H1 (cell line): ENCODE measurements at places on chromosomes 13 and 19.

GRCh38 chr13:39373145-39373544 is 229.8 kb downstream of the LHFPL6 start:
- DNase-seq: no peak

GRCh38 chr19:33194886-33195644 is 935 bp downstream of the LRP3 start:
- DNase-seq: peak; percentile 73

DNA sequence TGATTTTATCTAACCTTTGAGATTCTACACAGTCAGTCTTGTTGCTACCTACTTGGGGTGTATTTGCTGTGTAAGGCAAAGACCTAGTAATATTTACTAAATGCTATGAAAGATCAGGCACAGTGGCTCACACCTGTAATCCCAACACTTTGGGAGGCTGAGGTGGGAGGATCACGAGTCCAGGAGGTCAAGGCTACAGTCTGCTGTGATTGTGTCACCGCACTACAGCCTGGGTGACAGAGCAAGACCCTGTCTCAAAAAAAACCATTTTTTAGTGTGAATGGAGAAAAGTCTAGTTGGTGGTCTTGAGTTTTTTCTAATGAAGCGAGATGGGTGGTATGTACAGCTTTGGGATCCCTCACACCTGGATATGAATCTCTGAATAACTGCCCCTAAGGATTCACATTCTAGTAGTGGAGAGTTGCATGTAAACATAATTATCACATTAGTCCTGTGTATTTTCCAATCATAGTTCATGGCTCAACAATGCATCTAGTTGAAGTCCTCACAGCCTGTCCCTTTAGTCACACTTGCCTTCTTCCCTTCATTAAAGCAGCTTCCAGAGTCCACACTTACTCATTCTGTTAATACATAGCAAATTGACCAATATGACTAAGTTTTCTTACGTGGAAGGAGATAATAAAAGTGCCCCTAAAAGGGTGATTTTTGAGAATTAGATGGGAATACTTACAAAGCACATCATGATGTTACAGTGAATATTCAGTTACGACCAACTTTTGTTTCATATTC is 7.5 kb downstream of the RPL21 start:
- no peak for DNase-seq

DNA sequence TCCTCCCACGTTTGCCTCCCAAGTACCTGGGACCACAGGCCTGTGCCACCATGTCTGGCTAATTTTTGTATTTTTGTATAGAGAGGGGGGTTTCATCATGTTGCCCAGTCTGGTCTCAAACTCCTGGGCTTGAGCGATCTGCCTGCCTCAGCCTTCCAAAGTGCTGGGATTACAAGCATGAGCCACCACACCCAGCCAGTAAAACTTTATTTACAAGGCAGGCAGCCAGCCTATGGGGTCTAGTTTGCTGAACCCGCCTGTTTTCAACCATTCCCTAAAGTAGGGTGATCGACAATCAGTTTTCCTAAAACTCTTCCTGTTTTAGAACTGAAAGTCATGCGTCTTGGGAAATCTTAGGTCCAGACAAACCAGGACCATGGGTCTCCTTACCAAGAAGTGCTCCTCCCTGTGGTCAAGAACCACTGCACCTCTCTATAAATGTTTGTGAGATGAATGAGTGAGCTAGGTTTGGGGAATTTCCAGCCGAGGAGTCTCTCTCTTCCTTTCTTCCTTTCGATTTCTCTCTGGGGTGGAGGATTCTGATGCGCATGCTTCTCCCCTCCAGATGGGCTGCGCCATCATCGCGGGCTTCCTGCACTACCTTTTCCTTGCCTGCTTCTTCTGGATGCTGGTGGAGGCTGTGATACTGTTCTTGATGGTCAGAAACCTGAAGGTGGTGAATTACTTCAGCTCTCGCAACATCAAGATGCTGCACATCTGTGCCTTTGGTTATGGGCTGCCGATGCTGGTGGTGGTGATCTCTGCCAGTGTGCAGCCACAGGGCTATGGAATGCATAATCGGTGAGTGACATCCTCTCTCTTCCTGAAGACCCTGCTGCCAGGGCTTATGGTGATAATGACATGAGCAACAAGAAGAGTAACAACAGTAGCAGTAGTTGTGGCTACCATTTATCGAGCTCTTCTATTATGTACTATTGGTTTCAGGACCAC is 38.7 kb downstream of the ADGRE1 start:
- no peak for DNase-seq

DNA sequence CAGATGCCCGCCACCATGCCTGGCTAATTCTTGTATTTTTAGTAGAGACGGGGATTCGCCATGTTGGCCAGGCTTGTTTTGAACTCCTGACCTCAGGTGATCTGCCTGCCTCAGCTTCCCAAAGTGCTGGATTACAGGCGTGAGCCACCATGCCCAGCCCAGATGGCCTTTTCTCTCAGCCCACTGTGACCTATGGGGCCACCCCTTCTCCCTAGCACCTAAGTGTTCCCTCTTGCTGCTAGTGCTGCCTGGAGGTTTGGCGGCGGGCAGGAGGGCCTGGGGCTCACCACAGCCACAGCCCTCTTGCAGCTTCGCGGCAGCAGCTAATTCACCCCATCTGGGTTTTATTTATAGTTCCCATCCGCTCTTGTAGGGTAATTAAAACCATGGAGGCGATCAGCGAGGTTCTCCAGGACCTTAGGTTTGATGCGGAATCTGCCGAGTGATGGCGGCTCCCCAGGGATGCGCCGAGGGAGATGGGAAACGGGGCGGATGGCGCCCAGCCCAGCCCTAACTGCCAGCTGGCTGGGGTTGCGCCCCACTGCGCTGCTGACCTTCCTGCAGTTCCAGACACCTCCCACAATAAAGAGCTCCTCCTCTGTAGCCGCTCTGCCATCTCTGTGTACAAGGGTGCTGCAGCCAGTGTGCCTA is 3.3 kb downstream of the REX1BD start:
- DNase-seq: no peak

DNA sequence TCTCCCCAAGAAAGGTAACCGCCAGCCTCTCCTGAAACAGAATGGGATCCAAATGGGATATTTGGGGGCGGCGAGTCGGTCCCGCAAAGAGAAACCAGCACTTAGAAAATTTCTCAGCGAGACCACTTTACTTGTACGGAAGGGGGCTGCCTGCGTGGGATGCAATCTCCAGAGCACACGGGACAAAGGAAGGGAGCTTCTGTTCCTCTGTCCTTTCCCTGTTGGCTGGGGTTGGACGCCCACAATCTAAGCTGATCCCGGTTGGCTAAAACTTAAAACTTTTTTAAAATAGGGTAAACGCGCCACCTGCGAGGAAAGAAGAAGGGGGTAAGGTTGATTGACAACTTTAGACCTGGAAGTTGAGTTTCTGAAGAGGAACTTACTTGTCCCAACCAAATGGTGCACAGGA is 826 bp upstream of the BSG start:
- no peak for DNase-seq

DNA sequence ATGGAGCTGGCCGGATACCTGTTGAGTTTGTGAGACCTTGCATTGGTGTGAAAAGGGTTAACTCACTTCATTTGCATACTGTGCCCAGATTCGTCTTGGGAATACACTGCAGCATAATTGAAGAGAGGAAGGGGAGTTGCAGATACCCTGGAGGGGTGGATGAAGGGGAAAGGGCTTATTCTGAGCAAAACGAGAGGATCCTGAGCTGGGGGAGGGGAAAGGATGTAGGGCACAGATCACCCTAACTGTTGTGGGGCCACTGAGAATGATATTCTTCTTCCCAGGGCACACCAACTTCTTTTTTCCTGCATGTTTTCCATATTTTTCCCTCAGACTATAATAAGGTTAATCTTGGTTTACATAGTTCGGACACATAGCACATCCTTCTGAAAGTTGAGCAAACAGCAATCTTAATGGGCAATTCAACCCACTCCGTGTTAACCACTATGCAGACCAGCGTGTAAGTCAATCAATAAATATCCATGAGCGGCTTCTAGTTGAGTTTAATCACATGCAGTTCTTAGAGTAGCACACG is 11.7 kb upstream of the PTPRS start:
- DNase-seq: no peak

GRCh38 chr19:41930926-41931592 is 2.8 kb upstream of the ERFL start:
- DNase-seq: peak; percentile 58

DNA sequence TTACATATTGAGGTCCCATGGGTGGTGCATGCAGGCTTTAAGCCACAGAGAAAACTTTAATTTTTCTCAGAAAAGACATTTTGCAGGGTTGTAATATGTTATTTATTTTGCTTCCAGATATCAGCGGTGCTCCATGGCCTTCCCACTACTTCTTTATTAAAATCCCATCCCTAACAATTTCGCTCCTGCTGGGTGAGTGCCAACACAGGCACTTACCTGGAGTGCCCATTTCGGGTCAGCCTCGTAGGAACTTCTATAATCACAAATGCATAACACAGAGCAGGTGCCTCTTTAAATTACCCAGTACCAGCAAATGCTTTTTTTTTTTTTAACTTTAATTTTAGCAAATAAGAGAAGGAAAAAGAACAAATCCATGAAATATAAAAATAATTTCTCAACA is 86.4 kb downstream of the EFNB2 start:
- DNase-seq: no peak

DNA sequence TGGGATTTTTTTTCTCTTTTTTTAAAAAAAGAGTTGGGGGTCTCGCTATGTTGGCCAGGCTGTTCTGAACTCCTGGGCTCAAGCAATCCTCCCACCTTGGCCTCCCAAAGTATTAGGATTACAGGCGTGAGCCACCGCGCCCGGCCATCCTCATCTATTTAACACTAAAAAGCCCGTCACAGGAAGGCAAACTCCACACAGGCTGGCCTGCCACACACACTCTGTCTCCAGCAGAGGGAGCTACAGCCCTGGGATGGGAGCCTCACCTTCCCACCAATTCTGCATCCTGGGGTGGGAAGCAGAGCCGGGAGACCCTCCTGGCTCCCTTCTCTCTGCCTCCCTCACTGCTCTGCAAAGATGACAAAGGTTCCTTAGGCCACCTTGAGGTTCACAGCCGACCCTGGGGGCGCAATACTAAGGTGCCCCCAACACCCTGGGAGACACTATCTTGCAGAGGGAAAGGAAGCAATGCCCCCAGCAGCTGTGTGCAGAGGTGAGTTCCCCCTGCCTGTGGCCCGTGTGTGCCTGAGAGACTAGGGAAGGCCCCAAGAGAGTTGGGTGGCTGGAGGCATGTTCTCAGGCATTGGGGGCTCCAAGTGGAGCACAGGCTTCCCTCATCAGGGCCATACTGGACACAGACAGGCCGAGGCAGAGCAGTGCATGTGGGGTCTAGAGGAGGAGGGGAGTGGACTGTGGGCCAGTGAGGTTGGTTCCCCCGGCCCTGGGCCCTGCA is 27.4 kb upstream of the TIMM44 start:
- DNase-seq: peak; percentile 85

- no peak for DNase-seq
Observed at GRCh38 chr19:3304871-3305423, 61.4 kb upstream of the NFIC start.

DNA sequence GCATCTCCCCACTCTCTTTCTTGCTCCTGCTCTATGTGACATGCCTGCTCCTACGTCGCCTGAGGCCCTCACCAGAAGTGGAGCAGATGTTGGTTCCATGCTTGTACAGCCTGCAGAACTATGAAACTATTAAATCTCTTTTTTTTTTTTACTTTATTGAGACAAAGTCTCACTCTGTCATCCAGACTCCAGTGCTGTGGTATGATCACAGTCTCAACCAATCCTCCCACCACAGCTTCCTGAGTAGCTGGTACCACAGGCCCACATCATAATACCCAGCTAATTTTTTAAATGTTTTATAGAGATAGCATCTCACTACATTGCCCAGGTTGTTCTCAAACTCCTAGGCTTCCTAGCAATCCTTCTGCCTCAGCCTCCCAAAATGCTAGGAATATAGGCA is 1067.7 kb downstream of the PCDH9 start:
- no peak for DNase-seq

DNA sequence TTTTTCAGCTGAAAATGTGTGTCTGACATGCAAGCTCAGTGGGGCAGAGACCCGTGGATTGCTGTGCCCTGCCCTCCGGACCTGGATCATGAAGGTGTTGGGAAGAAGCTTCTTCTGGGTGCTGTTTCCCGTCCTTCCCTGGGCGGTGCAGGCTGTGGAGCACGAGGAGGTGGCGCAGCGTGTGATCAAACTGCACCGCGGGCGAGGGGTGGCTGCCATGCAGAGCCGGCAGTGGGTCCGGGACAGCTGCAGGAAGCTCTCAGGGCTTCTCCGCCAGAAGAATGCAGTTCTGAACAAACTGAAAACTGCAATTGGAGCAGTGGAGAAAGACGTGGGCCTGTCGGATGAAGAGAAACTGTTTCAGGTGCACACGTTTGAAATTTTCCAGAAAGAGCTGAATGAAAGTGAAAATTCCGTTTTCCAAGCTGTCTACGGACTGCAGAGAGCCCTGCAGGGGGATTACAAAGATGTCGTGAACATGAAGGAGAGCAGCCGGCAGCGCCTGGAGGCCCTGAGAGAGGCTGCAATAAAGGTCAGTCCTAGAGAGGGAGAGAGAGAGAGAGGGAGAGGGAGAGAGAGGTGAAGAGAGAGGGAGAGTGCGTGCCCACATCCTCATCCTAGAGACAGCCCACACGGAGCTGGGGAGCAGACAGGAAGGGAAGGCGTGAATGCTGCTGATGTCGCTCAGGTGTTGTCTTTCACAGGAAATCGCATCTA is 5.1 kb upstream of the DCUN1D2 start:
- DNase-seq: no peak

GRCh38 chr19:46824890-46825730 is 25.5 kb downstream of the AP2S1 start:
- DNase-seq: no peak

DNA sequence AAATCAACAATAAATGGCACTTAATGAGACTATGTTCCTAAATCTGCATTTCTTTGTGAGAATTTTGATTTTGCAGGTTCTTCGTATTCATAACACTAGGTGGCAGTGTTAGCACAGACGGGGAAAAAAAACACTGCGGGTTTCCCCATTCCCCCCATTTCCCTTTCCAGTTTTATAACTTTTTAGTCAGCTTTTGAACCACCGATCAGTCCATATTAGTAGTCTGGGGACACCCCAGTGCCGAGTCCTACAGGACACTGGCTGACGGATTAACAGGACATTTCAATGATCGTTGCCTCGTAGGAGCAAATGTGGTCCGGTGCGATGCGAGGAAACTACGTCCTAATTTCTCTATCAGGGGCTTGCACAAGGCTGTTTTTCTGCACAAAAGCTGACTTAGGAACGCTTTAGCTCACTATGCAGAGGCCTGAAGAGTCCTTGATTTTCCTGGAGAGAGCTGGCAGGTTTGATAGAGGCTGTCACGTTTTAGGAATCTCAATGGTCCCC is 234.3 kb downstream of the LMO7 start:
- no peak for DNase-seq
